Right hindlimb (tissue), 1 donor: ENCODE measurements at places on chromosomes 12 and 14.

- DNase-seq, result no peak
Observed at GRCh38 chr14:88034076-88034475, 29.1 kb downstream of the GPR65 start.

DNA sequence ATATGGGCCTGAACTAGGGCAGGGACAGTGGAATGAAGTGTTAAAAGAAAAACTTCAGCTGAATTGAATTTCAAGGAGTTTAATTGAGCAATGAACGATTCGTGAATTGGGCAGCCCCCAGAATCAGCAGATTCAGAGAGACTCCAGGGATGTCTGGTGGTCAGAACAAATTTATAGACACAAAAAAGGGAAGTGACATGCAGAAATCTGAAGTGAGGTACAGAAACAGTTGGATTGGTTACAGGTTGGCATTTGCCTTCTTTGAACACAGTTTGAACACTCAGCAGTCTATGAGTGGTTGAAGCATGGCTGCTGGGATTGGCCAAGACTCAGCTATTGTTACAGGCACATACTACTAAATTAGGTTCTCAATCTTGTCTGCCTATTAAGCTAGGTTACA, 9.7 kb upstream of the TBPL2 start:
- no peak for DNase-seq

DNA sequence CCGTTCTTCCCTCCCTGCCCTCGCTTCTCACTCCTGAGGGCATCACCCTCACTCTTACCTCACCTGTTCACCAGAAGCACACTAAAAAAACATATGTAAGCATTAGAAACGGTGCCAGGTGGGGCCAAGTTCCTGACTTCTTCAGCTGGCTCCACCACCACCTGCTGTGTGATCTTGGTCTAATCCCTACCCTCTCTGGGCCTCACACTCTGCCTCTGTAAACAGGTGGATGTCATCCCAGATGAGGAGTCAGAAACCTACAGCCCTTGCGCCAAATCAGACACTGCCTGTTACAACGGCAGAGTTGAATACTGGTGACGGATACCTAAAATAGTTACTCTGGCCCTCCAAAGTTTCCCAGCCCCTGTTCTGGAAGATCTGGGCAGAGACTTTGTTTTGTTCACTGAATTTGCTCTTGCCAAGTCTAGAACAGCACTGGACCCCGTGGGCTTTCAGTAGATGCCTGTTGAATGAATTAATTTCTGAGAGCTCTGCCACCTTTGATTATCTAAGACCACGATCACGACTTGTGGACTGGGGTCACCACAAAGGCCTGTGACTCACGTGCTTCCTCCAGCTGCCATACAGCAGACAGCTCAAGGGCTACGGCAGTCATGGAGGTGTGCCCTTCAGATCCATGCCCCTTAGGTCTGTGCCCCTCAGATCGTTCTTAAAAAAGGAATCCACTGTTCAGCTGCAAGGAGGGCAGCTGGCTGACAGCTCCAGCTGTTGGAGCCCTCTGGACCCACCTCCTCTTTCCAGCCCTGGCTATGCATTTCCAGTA, 71.9 kb downstream of the GSC start:
- DNase-seq, result no peak

DNA sequence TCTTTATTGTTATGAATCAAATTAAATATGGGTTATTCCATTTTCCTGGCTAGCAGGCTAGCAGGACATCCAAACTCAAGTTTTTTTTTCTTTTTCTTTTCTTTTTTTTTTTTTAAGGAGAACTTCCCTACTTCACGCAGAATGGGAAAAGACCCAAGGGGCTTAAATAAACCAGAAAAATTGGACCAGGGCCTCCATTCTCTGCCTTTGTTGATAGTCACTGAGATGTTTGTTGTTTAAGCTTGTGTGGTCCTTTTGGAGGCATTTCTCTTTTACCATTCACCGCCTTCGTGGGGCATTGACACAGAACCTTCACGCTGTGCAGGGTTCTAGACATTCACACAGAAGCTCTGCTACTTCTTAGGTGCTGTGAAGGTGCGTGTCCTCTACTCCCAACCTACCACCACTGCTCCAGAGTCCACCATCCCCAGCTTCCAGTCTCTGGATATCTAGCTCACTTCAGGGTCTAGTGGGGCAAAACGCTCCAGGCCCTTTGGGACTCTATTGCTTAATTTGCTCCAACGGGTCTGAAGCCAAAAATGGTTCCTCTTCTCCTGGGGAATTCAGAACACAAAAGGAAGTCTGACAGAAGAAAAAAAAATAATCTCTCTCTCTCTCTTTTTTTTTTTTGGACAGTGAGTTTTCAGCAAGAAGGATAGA, 301.3 kb downstream of the AEBP2 start:
- no peak for DNase-seq

- DNase-seq, result no peak
Observed at GRCh38 chr12:992647-993046, 1.6 kb downstream of the ERC1 start.

DNA sequence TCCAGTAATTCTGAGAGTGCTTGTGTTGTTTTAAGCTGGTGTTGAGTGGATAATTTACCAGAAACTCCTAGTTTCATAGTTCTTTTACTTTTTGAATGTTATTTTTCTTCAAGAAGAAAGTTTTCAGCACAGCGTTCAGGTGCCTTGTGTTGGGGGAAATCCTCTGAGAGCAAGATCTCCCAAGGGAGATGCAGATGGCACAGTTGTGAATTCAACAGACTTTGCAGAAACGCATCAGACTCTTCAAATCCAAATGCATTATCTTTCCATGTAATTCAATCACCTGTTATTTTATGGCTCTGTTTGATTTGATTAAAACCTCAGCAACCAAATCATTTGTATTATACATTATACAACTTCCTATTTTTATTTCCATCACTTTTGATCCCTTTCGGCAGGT, 439.9 kb downstream of the EGLN3 start:
- no peak for DNase-seq

DNA sequence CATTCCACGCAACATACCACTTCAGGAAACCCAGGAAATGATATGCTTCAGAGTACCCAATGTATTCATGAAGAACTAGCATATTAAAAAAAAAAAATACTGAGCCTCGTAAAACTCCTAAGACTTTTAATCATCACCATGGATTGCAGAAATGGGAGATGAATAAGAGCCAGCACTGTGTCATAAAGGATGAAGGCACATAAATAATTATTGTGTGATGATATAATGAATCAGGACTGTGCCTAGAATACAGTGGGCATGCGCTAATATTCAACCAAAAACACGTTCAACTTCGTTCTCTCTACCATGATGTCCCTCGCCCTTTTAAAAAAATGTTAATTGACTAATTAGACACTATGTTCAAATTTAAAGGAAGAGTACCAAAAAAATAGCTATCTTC, 68.7 kb downstream of the CIT start:
- DNase-seq, result no peak

GRCh38 chr12:57712701-57713100, 18.8 kb downstream of the OS9 start:
- DNase-seq, result no peak

DNA sequence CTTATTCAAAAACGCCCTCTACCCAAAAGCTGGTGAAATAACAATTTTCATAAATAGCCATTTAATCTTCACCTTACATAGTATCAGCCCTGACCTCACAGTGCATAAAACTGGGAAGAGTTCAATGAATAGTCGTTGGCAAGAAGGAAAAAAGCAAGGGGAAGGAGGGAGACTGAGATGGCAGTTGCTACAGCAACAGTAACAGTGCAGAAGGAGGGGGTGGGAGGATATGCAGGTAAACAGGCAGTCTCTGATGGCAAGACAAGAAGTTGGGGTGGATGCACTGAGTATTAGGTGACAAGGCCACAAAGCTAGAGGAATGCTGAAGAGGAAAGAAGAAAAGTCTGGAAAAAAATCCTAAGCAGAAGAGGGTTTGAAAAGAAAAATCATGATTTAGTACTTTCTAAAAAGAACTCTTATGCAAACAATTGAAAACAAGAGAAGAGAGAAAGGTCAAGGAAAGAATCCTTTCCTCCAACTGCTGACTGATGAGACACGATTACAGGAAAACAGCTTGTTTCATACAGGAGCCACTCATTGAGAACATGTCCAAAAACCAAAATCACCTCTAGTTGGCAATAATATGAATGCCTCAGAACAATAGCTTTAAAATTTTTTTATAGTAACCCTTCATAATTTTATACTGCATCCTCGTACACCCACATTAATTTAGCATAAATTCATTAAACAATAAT, 56.0 kb downstream of the DCAF5 start:
- DNase-seq, result no peak

DNA sequence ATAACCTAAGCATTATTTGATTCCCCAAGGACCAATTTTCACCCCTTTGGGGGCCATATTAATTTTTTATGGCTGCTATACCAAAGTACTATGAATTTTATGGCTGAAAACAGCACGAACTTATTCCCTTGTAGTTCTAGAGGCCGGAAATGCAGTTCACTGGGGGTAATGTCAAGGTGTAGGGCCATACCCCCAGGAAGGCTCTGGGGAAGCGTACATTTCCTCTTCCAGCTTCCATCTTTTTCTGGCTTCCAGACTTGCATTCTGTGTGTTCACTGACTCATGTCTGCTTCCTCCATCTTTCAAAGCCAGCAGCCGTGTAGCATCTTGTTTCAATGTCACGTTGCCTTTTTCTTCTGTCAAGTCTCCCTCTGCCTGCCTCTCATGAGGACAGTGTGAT, 133.5 kb downstream of the BICD1 start:
- DNase-seq, result no peak

DNA sequence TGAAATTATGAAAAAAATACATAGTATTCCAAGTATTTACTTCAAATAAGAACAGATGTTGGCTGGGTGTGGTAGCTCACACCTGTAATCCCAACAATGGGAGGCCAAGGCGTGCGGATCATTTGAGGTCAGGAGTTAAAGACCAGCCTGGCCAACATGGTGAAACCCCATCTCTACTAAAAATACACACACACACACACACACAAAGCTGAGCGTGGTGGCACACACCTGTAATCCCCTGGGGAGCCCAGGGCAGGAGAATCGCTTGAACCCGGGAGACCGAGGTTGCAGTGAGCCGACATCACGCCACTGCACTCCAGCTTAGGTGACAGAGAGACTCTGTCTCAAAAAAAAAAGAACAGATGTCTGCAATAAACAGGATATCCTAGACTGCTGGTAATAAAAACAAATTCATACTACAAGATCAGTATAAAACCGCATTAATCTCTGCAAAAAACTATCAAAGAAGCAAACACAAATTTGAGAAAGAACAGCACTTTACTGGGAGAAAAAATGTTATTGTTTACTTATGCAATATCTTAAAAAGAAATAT, 23.8 kb downstream of the EEA1 start:
- DNase-seq, result no peak

GRCh38 chr14:93079321-93079720, 36.4 kb downstream of the ITPK1 start:
- no peak for DNase-seq

GRCh38 chr14:74684434-74684833, 28.4 kb downstream of the AREL1 start:
- no peak for DNase-seq

GRCh38 chr14:104437703-104438102, 141.9 kb upstream of the C14orf180 start:
- DNase-seq, result no peak

DNA sequence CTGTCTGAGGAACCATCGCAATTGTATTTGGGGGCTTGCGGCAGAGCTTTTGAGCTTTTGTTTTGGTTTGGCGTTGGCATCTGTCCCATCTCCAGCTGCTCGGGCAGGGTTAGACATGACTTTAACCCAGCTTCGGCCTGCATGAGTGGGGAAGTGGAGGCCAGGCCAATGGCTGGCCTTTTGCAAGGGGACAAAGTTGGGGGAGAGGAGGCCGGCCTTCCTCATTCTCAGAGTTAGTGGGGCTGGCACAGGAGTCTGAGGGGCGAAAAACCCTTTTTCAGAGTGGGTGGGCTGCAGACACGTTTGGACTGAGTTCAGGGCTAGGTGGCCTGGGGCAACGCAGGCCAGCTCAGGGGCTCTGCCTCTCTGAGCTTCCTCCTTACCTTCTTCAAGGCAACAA, 5.2 kb downstream of the KRT82 start:
- DNase-seq, result no peak

- DNase-seq, result no peak
Observed at GRCh38 chr12:128942960-128943477, 89.7 kb downstream of the GLT1D1 start.

- DNase-seq, result no peak
Observed at GRCh38 chr14:99287269-99287942, 15.4 kb upstream of the BCL11B start.

DNA sequence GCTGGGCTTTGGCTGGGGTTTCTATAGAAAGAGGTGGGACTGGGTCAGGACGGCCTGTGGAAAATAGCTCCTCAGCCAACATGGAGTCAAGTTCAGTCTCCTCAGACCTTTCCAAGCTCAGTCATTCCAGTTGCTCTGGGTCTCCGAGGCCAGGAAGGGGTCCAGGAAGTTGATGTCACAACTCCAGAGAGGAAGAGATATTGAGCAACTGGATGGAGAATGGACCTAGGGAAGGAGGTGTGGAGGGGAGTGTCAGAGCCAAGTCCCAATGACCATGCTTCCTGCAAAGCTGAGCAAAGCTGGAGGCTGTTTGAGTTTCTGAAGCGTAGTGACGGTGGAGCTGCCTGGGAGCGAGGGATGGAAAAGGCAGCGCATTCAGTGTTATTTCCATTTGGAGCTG, 86.1 kb downstream of the SLC24A4 start:
- peak; percentile 94 for DNase-seq

DNA sequence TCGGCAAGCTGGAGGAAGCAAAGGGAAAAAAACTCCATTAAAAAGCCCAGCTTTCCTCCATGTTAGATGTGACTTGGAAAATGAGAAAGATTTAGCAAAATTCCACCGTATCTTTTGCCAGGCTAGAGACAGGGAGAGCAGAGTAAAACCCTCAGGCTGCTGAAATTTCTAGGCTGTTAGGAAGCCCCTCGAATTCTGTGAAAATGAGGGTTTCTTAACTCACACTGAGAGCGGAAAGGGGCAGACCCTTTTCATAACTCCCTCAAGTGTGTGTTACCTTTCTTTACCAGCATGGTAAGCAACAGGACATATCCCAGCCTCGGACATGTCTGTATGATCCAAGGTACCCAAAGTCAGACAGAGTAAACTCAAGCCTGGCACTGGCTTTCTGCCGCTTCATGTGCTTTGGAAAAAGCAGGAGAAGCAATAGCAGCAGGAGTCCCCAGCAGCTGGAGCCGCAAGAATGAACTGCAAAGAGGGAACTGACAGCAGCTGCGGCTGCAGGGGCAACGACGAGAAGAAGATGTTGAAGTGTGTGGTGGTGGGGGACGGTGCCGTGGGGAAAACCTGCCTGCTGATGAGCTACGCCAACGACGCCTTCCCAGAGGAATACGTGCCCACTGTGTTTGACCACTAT, at the start of gene RHOJ:
Gene RHOJ (plus strand): TSS at position 37 of the 637 bp plus-strand sequence. CDS start 427 bp downstream, at position 464.
- peak; percentile 79 for DNase-seq

DNA sequence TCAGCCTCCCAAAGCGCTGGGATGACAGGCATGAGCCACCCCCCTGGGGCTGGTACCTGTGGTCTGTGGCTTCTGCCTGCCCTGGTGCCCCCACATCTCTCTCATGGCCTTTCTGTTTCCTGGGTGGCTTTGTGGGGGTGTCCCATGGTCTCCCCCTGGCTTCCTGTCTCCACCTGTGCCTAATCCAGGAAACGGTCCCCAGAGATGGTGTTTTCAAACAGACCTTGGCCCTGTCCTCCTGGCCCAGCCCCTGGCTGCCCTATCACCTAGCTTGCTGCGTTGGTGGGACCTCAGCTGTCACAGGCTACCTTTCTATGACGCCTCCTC, 18.1 kb downstream of the MEG3 start:
- DNase-seq, result no peak
